ENCODE measurements at places on chromosomes 2 and 18.

DNA sequence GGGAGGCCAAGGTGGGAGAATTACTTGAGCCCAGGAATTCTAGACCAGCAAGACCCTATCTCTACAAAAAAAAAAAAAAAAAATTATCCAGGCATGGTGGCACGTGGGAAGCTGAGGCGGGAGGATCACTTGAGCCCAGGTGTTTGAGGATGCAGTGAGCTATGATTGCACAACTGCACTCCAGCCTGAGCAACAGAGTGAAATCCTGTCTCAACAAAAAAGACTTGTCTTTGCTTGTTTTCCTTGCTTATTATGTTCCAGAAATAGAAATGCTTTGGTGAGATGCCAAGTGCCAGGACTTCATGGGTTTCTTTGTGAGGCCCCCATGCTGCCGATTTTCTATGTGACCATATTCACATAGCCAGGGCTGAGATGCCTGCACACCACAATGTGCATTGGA is 9.0 kb downstream of the DCDC2C start:
- H3K27me3 ChIP-seq, result no peaks in the 10 kb centered on the region
- no peak overlapping the region for H3K4me3 ChIP-seq
- H3K4me1 ChIP-seq, result no peaks in the 10 kb centered on the region
- no peak overlapping the region for H3K27ac ChIP-seq
- DNase-seq, result no peak

DNA sequence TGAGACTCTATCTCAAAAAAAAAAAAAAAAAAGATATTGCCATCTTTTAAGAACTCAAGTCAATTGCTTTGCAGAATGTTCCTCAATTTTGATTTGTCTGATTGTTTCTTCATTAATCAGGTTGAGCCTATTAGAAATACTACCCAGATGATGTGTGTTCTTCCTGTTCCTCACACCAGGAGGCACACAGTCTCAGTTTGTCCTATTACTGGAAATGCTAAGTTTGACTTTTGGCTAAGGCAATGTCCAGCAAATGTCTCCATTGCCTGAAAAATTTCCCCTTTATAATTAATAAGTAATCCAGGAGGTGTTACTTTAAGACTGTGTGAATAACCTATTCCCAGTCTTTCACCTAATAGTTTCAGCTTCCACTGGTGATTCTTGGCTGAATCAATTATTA is 28.4 kb downstream of the BOLA3 start:
- H3K27ac ChIP-seq, result no peak overlapping the region
- H3K27me3 ChIP-seq, result no peaks in the 10 kb centered on the region
- H3K36me3 ChIP-seq, result no peaks in the 10 kb centered on the region
- no peaks in the 10 kb centered on the region for H3K4me1 ChIP-seq

DNA sequence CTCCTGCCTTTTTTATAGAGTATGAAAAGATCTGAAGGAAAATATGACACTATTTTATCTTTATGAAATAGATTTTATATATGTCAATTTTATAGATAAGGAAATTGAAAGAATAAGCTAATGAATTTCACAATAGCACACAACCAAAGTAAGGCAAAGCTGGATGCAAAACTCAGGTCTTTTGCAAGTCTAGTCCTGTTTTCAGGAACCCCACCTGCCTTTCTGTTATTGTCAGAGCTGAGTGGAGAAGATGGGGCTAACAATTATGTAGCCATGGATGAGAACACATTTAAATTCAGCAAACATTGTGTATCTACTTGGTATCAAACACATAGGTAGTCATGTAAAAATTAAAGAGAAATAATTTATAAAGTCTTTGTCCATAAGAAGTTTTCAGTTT is 161.5 kb upstream of the ZEB2 start:
- H3K36me3 ChIP-seq, result no peaks in the 10 kb centered on the region
- H3K27ac ChIP-seq, result no peak overlapping the region
- no peak for DNase-seq
- no peak overlapping the region for H3K4me3 ChIP-seq
- peaks cover 9% of the 10 kb centered on the region for H3K4me1 ChIP-seq

GRCh38 chr2:200337621-200338020 is 31.1 kb downstream of the SPATS2L start:
- H3K36me3 ChIP-seq, result no peaks in the 10 kb centered on the region
- peaks cover 55% of the 10 kb centered on the region for H3K4me1 ChIP-seq
- no peak for DNase-seq
- no peaks in the 10 kb centered on the region for H3K27me3 ChIP-seq
- H3K4me3 ChIP-seq, result no peak overlapping the region
- peak overlapping the region; percentile 53 for H3K27ac ChIP-seq

DNA sequence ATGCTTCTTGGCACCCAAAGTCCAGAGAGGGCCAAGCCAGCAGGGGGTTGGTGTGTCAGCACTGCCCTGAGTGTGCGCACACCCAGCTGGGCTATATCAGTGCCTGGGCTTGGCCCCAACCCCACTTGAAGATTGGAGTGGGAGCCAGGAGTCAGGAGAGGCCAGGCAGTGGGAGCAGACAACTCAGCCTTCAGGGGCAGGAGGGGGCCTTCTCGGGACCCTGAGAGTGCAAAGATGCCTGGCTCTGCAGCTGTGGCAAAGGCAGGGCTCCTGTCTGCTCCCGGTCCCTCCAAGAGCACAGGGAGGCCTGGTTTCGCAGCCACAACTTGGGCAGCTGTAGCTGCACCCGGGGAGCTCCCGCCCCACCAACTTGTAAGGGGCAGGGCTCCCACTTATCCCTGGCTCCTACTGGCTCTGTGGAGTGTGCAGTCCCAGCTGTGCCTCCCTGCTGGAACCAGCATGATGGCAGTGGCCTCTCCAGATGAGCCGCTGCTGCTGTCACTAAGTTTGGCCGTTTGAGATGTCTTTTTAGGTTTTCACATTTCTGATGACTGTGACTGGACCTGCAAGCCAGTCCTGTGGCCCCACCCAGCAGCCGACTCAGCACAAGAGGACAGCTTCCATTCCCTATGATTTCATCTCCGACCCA is 148.8 kb upstream of the HS6ST1 start:
- H3K4me3 ChIP-seq, result no peak overlapping the region
- H3K27me3 ChIP-seq, result no peaks in the 10 kb centered on the region
- no peak for DNase-seq
- H3K4me1 ChIP-seq, result no peaks in the 10 kb centered on the region
- no peak overlapping the region for H3K27ac ChIP-seq

DNA sequence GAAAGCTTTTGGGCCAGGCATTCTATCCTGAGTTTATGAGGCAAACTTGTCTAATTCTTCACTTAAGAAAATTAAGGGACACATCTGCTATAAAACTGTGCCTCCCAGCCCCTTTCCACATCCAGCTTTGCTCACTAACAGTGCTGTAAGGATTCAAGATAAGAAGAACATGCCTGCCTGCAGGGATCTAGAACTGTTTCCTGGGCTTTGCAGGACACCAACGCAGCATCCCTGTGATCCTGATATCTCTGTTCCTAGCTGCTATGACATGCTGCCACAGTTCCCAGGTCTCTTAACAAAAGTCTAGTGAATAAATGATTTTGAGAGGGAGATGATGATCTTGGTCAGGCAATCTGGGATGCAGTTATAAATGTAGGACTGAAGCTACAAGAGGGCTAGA is 12.4 kb downstream of the B4GALT6 start:
- no peaks in the 10 kb centered on the region for H3K4me1 ChIP-seq
- no peaks in the 10 kb centered on the region for H3K36me3 ChIP-seq
- DNase-seq, result no peak
- H3K27ac ChIP-seq, result no peak overlapping the region

- no peaks in the 10 kb centered on the region for H3K36me3 ChIP-seq
- no peaks in the 10 kb centered on the region for H3K4me1 ChIP-seq
- no peaks in the 10 kb centered on the region for H3K27me3 ChIP-seq
- H3K27ac ChIP-seq, result no peak overlapping the region
Observed at GRCh38 chr2:158610059-158610458, 153.3 kb downstream of the PKP4 start.

GRCh38 chr2:136787970-136788369 is 22.6 kb downstream of the THSD7B start:
- H3K27me3 ChIP-seq, result no peaks in the 10 kb centered on the region
- H3K4me1 ChIP-seq, result no peaks in the 10 kb centered on the region

DNA sequence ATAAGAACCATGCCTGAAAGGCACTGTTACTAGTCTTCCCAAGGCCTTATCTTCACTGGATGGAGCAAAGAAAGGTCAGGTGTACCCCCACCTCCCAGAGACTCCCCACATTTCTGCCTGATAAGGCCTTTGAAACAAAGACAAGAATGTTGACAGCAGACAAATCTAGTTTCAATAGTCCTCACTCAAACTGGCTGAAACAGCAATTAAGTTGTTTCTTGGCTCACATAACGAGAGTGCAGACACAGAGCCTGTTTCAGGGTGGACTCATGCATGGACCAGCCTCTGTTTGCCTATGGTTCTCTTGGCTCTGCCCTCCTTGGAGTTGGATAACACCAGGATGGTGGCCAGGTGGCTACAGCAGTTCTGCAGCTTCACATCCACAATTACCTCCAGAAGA is 7.5 kb upstream of the CFAP221 start:
- DNase-seq, result no peak
- no peaks in the 10 kb centered on the region for H3K36me3 ChIP-seq
- no peak overlapping the region for H3K27ac ChIP-seq
- no peaks in the 10 kb centered on the region for H3K4me1 ChIP-seq

DNA sequence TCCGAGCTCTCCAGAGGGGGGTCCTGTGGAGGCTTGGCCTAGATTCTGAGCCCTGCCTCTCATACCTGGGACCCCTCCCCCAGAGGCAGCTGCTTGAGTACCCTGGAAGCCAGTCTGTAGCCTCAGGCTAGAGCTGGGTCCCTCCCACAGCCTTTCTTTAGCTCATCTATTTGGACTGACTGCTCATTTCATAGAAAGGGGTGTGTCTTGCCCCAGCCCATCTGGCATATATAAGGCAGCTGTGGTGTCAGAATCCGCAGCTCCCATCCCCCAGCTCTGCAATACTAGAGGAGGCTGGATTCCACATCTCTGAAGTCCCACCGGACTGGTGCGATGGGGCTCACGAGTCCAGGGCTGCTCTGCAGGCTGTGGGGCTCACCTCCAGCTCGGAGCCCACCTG is 26.1 kb downstream of the MPHOSPH10 start:
- H3K27me3 ChIP-seq, result peaks cover 6% of the 10 kb centered on the region
- H3K27ac ChIP-seq, result no peak overlapping the region
- H3K4me3 ChIP-seq, result no peak overlapping the region
- no peak for DNase-seq

DNA sequence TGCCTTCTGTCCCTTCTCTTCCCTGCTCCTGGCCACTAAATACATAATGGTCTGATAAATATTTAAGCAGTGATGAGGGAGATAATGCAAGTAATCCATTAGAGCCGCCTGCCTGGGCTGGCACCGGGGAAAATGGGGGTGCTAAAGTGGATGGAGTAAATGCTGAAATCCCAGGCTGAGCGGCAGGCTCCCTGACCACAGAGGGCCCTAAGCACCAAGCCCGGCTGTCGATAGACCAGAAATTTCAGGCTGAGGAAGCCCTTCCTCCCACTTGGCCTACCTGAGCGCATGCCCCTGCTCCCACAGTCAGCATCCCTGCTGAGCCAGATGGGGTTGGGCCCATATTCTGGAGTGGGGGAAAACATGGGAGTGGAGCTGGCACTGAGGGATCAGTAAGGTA is 197.5 kb upstream of the SKOR2 start:
- no peak overlapping the region for H3K4me3 ChIP-seq
- no peak overlapping the region for H3K27ac ChIP-seq
- DNase-seq, result no peak
- H3K36me3 ChIP-seq, result no peaks in the 10 kb centered on the region
- H3K27me3 ChIP-seq, result no peaks in the 10 kb centered on the region
- H3K4me1 ChIP-seq, result no peaks in the 10 kb centered on the region

DNA sequence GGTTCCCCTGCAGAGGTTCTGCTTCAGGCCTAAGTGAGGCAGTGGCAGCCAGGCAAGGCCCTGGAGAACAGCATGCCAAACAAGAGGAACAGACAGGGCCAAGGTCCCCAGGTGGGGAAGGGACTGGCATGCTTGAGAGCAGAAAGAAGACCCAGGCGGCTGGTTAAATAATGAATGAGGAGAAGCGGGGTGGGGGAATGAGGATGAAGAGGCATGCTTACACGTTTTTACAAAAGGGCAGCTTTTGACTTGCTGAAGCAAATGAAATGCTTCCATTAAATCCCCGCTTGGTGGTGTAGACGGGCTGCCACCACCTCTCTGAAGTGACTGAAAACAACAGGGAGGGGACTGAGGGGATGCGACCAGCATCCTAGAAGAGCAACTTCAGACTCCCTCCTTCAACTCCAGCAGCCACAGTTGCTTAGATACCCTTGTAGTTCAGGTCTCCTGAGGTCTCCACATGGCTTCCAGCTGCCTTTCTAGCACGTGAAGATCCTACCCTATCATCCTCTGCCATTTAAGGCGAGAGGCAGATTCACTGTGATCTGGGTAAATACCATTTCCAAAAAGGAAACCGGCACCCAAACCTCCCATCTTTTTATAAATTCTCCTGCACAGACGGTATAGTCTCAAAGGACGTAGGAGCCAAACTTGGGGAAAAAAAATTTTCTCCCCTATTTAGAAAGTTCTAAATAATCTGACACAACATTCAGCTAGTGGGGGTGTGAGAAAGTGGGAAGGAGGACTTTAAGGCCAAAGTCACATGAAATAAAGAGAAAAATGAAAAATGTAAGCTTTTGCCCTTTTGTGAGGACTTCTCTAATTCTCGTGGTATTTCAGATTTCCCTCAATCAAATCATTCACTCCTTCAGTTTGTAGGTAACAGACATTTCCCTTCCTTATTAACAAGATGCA is 65.6 kb downstream of the CACNB4 start:
- DNase-seq, result no peak
- no peak overlapping the region for H3K27ac ChIP-seq

DNA sequence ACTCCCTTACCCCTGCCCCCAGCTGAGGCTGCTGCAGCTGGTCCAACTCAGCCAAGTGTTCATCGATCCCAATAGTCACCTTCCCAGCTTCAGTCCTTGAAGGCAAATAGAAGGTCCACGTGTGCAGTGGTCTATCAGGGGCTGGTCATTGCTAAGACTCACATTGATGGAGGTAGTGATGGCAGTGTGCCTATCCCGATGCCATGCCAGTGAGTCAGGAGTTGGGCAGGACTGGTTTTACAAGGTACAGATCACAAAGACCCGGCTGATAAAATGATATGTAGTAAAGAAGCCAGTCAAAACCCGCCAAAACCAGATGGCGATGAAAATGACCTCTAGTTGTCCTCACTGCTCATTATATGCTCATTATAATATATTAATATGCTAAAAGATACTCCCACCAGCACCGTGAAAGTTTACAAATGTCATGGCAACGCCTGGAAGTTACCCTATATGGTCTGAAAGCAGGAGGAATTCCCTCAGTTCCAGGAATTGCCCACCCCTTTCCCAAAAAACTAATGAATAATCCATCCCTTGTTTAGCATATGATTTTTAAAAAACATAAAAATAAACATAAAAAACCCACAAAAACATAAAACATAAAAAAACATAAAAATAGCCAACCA is 2.9 kb upstream of the C2orf80 start:
- H3K27ac ChIP-seq, result no peak overlapping the region
- H3K36me3 ChIP-seq, result no peaks in the 10 kb centered on the region
- H3K4me1 ChIP-seq, result no peaks in the 10 kb centered on the region

GRCh38 chr2:211085056-211085680 is 528.8 kb downstream of the CPS1 start:
- no peak overlapping the region for H3K4me3 ChIP-seq
- no peaks in the 10 kb centered on the region for H3K4me1 ChIP-seq
- no peak overlapping the region for H3K27ac ChIP-seq
- no peak for DNase-seq
- no peaks in the 10 kb centered on the region for H3K36me3 ChIP-seq
- no peaks in the 10 kb centered on the region for H3K27me3 ChIP-seq
